ENCODE measurements at places on chromosomes 12 and 14.

DNA sequence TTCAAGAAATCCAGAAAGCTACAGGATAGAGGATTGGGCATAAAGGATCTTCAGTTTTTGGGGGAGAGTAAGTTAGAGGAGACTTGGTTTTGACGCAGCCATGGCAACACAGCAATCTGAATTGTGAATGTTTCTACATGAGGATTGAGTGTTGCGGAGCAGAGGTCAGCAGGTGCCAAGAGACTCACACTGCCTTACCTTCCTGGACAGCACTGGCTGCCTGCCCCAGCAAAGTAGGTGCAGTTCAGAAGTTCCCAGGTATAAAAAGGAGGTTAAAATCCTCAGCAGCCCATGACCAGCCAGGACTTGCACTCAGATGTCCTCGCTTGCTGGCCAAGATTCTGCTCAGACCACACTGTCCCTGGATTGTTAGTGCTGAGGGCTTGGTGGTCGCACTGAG, 371.1 kb downstream of the DPF3 start:
- no peak for DNase-seq

DNA sequence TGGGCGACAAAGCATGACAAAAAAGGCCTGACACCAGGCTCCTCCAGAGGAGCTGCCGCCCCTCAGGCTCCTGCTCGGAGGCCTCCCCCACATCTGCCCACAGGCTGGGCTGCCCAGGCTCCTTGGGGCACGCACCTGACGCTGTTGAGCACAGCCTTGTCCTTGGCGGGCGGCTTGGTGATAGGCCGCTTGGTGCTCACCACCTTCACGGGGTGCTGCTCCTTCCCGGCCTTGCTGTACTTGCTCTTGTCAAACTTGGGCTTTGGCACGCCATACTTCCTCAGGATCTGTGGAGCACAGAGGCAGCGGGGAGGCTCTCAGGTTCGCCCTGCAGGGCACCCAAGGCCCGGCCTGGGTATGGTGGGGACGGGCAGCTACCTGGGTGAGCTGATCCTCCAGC, 53.4 kb downstream of the TRAFD1 start:
- no peak for DNase-seq

GRCh38 chr14:73973497-73973896, 23.4 kb downstream of the COQ6 start:
- DNase-seq, result no peak

- DNase-seq, result peak; percentile 16
These were observed 1.2 kb downstream of the ATP6V0A2 start for GRCh38 chr12:123713398-123713797.

DNA sequence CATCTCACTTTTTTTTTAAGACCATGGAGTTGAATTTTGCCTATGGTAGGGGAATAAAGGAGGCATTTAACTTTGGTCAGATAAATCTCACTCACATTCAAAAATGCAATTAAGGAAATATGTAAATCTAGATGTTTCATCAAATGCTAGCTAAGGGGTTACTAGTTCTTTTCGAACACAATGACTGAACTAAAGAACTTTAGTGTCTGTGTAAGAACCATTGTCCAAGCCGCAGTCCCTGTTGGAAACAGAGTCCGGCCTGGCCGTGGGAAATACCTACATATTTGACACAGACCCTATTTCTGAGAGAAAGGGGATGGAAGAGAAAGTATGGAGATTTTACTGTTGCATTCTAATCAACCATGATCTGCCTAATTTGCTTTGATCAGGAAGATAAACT, 17.4 kb downstream of the LGR5 start:
- DNase-seq, result no peak

GRCh38 chr14:73833530-73834260, 17.9 kb upstream of the PTGR2 start:
- DNase-seq, result no peak

DNA sequence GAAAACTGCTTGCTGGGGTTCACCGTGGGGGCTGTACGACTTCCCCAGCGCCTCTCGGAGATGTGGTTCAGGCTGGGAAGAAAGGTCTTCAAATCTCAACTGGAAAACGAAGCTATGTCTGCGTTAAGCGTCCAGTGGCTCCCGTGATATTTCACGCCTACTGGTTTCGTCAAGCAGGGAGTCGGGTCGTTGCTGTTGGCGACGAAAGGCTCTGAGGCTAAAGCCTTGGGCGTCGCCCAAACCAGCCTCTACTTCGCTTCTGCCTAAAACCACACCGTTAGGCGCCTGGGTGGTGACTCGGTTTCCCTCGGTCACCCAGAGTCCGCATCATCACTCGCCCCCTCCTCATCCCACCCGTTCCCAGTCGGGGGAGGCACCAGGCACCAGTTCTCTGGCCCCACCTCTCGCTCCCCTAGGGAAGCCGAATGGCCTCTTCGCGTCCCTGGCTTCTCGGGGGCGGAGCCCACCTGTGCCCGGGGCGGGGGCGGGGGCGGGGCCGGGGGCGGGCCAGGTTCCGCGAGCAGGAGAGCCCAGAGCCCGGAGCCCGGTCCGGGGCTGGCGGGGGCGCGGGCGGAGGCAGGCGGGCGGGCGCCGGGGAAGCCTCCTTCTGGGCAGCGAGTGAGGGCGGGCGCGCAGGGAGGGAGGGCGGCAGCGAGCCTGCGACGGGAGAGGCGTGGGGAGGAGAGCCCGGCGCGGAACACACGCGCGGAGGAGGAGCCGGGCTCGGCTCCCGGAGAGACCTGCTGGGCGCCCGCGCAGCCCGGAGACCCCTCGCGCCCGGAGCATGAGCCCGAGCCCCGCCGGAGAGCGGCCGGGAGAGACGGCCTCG, at the start of gene B4GALNT3:
Gene B4GALNT3 (plus strand): TSS at position 510 of the 829 bp plus-strand sequence. CDS start 438 bp downstream, outside the sequence.
- DNase-seq, result no peak

DNA sequence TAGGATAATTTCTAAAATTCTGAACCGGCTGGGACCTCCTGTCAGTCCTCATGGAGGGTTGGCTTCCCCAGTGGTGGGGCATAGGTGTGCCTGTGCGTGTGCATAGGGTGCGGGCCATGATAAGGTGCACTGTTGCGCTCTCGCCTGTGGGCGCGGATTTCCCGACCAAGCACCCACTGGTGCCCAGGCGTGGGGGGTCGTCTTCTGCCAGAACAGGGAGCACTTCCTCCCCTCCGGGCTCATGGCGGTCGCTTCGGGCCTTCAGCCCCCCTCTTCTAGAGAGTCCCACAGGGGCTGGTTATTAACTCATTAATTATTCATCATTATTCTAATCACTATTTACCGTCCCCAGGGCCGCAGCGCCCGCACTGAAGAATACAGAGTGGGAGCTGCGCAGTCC, 2.8 kb downstream of the C1QL4 start:
- DNase-seq, result no peak

DNA sequence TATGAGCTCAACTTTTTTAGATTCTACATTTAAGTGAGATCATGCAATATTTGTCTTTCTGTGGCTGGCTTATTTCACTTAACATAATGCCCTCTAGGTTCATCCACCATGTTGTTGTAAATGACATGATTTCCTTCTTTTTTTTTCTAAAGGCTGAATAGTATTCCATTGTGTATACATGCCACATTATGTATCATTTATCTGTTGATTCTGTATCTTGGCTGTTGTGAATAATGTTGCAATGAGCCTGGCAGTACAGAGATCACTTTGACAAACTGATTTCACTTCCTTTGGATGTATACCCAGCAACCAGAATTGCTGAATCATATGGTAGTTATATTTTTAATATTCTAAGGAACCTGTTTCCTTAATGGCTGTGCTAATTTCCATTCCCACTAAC, 19.1 kb downstream of the FBXW8 start:
- DNase-seq, result no peak

DNA sequence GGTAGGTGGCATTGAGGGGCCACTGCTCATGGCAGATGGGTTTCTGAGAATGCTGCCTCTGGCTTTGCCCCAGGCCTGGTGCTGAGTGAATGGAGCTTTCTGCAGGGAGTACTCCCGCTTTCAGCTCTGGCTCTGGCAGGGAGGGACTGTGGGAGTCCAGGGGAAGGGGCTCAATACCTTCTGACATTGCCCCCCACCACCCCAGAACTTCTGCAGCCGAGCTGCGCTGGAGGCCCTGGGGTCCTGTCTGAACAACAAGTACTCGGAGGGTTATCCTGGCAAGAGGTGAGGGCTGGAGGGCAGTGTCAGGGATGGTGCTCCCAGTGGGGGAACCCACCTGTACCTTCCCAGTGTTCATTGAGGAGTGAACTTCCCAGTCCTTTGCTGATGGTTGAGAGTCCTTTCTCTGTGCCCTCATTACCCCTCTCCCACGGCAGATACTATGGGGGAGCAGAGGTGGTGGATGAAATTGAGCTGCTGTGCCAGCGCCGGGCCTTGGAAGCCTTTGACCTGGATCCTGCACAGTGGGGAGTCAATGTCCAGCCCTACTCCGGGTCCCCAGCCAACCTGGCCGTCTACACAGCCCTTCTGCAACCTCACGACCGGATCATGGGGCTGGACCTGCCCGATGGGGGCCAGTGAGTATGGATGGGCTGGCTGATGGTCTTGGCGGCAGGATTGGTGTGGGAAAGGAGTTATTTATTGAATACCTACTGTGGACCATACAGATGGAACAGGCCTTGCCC, 1.9 kb downstream of the SHMT2 start:
- no peak for DNase-seq

DNA sequence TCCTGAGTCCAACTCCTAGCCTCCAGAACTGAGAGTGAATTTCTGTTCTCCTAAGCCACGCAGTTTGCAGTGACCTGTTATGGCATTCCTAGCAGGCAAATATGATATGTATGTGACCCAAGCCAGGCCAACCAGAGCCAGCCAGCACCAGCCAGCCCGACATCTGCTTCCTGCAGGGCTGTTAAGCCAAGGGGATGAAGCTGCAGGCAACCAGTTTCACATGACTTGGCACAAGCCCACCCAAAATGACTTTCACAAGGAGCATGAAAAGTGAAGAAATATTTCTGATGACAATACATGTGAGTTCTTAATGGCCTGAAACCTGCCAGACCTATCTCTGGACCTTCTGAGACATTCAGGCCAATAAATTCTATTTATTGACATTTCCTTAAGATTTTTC, 68.1 kb downstream of the ITPK1 start:
- DNase-seq, result no peak

GRCh38 chr12:128976120-128976738, 123.0 kb downstream of the GLT1D1 start:
- no peak for DNase-seq

DNA sequence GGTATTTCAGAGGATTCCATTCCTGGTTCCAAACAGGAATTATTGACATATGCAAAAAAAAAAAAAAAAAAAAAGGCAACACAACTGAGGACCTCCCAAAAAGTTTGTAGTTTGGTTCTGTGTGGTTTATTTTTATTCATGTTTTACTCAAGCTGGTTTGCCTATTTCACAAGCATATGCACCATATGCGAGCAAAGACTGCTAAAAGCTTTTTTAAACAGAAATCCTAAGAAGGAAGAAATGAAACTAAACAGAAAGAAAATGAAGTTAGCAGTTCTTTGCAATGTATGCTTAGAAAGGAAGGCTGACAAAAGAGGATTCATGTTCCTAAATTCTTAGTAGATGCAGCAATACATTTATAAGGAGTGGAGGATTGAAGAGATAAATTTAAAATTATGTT, 487.6 kb upstream of the FLRT2 start:
- no peak for DNase-seq

GRCh38 chr12:89038831-89039512, 313.3 kb downstream of the DUSP6 start:
- DNase-seq, result no peak

DNA sequence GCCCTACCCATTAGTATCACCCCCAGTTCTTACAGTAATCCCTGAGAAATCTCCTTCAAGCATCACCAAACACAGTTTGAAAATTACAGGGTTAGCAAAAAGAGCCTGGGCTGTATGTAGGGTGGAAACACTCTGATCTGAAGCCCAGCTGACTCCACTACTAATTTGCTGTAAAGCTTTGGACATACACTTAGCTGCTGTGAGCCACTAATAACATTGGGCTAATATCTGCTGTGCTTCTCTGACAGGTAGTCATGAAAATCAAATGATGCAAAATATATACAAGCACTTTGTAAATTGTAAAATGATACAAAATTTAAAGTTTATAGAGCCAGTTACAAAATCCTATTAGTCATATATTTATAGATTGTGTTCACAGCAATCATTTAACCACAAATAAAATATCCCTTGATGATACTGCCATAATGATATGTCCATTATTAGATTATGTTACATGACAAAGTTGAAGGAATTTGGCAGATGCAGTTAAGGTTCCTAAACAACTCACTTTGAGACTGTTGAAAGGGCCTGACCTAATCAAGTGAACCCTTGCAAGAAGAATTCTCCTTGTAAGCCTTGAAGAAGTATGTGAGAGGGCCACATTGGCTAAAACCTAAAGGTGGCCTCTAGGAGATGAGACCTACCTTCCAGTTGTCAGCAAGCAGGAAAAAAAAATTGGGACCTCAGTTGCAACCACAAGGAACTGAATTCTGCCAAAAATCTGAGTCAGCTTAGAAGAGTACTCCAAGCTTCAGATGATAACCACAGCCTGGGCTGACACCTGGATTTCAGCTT, 19.0 kb downstream of the TWF1 start:
- no peak for DNase-seq

DNA sequence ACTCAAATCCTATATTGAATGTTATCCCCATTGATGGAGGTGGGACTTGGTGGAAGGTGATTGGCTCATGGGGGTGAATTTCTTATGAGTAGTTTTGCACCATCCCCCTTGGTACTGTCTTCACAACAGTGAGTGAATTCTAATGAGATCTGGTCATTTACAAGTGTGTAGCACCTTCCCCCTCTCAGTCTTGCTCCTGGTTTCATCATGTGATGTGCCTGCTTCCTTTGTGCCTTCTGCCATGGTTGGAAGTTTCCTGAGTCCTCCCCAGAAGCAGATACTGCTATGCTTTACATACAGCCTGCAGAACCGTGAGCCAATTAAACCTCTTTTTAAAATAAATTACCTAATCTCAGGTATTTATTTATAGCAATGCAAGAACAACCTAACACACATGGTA, 302.4 kb upstream of the KITLG start:
- DNase-seq, result no peak

- peak; percentile 57 for DNase-seq
These were observed 156.3 kb upstream of the PDE3A start for GRCh38 chr12:20211981-20212421.

GRCh38 chr12:117580015-117580717, 218.7 kb upstream of the NOS1 start:
- DNase-seq, result no peak

DNA sequence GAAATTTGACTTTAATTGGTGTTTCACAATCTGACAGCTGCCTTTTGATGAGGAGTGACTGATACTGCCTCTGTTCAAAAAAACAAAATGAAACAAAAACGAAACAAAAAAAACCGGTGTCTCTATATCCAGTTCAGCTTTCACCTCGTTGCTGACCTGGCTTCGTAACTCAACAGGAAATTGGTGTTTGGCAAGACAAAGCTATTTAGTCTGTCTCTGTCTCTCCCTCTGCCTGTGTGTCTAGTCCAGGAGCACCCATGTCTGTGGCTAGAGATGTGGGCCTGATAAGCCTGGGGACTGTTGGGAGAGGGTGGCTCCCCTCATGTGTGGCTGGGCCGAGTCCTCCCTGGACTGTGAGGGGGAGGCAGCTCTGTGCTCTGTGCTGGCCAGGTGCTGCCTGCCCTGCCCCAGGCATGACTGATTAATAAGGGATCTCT, 11.3 kb downstream of the CACNA1C start:
- no peak for DNase-seq

GRCh38 chr14:50036211-50036610, 80.2 kb downstream of the VCPKMT start:
- no peak for DNase-seq

GRCh38 chr14:24840204-24840893, 206.4 kb upstream of the GZMB start:
- DNase-seq, result peak; percentile 71

- DNase-seq, result no peak
These were observed 37.6 kb downstream of the CACNA2D4 start for GRCh38 chr12:1880876-1881275.
